ENCODE measurements at places on chromosomes 3 and 15. TPM values are rescaled to one million over a fixed set of nuclear protein-coding genes. Genes with fewer than 3 reads are reported as not detected.

DNA sequence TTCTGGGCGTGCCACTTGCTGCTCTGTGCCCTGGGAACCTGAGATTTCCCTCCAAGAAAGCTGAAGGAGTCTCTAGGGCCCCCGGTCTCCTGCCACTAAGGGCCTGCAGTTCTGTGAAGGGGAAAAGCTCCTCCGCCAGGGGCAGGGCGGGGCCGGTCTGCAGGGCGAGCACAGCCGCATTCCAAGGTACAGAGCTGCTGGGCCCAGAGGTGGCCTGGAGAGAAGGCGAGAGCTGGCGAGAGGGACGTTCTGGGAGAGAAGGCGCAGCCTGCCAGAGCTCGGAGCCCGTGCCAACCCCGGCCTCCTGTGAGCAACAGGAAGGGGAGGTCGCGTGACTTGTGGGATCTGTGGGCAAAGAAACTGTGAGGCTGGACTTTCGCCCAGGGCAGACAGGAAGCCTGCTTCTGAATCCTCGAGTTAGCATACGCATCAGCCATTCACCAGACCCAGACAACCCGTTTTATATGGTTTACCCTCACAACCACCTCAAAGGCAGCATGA is 500.4 kb downstream of the SHQ1 start:
- no peak overlapping the region for H3K4me3 ChIP-seq
- H3K36me3 ChIP-seq = no peaks in the 10 kb centered on the region
- peaks cover 3% of the 10 kb centered on the region for H3K4me1 ChIP-seq
- no peaks in the 10 kb centered on the region for H3K27me3 ChIP-seq
- peak; percentile 54 for DNase-seq

DNA sequence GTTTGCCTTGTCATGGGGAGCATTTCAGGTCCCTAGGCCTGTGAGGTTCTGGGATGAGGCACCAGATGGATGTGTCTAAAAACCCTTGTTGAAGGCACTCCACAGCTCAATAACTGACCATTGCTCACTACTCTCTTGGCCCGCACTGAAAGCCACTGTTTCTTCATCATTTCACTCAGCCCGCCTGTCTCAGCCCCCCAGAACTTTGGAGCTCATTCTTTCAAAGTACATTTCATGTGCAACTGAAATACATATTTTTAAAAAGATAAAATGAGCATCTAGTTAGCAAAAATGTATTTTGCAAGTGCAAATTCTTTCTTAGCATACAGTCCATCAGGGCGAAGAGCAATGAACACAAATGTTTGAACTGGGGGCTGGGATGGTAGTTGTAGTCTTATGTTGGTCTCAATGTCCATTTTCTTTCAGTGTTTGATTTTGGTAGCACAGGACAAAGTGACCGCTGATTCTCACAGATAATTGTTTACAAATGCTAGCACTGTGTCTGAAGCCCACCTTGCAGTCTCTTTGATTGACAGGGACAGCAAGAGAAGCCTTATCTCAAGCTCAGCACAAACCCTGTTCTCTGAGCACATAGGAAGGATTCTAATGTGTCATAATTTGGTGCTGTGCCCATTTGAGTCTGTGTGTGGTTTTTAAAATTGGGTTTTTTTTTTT is 19.6 kb downstream of the HEMK1 start:
- no peaks in the 10 kb centered on the region for H3K27me3 ChIP-seq
- H3K4me3 ChIP-seq = no peak overlapping the region
- peaks cover 6% of the 10 kb centered on the region for H3K4me1 ChIP-seq

DNA sequence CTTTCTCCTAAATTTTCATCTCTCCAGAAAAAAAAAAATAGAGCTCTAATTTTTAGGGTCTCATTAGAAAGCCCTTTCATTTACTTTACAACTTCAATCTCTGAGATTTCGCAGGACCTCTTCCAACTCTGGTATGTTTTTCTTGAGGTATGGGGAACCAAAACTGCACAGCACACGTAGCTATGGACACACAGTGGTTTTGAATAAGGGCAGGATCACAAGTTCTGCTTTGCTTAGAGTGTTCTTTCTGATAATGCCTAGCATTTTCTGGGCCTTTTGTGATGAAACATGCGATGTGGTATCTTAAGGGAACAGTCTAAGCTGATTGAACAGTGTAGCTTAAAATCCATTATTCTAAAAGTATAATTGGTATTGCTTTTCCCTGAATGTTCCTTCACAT is 25.3 kb downstream of the ZNF592 start:
- H3K27ac ChIP-seq = no peak overlapping the region
- H3K27me3 ChIP-seq = no peaks in the 10 kb centered on the region
- H3K36me3 ChIP-seq = peaks cover 2% of the 10 kb centered on the region
- no peak for DNase-seq

DOCK3 gene
- total RNA-seq = 0.02 TPM

ATP13A5 gene
- 0.37 TPM for total RNA-seq

CCR8 gene
- total RNA-seq = 0.29 TPM

DNA sequence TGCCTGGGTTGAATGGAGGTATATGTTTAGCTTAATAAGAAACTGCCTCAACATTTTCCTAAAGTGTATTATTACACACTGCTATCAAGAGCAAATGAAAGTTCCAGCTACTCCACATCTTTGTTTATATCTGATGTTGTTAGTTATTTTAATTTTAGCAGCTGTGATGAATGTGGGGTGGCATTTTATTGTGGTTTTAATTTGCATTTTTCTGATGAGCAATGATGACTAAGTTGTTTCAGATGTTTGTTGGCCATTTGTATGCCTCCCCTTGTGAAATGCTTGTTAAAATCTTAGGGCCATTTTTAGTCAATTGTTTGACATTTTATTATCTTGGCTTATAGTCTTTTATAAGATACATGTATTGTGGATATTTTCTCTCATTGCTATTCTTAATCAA is 260.4 kb upstream of the SLCO3A1 start:
- no peak overlapping the region for H3K4me3 ChIP-seq
- H3K36me3 ChIP-seq = no peaks in the 10 kb centered on the region
- no peaks in the 10 kb centered on the region for H3K4me1 ChIP-seq
- H3K27ac ChIP-seq = no peak overlapping the region
- DNase-seq = no peak
- H3K27me3 ChIP-seq = no peaks in the 10 kb centered on the region

PDZRN3 gene
- 19.1 TPM for total RNA-seq

- no peaks in the 10 kb centered on the region for H3K27me3 ChIP-seq
- H3K4me3 ChIP-seq = no peak overlapping the region
- no peak overlapping the region for H3K27ac ChIP-seq
- H3K36me3 ChIP-seq = no peaks in the 10 kb centered on the region
- no peak for DNase-seq
- H3K4me1 ChIP-seq = no peaks in the 10 kb centered on the region
Observed at GRCh38 chr3:187977659-187978058, 176.3 kb upstream of the LPP start.
